ENCODE measurements at places on chromosomes 1 and 21. TPM values are rescaled to one million over a fixed set of nuclear protein-coding genes. Genes with fewer than 3 reads are reported as not detected.

DNA sequence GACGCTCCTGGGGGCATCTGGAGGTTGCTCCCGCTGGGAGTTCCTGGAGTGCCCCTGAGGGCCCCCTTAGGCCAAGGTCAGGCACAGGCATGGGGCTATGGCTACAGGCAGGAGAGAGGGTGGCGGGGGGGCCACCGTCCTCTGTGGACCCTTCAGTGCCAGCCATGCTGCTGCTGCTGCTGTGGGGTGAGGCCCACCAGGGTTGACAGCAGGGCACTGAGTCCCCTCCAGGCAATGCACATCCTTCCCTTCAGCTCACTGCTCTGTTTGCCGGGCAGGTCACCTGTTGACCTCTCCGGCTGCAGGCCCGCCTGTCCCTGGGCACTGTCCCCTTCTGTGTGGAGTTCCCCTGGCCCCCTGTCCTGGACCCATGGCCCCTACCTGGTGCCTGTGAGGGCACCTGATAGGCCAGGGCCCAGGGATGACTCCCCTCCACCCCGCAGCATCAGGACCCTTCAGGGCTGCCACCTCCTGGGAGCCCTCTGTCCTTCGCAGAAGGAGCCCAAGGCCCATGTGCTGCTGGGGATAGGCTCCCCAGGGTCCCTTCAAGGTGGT is 34.1 kb upstream of the ADARB1 start:
- DNase-seq, result no peak

DNA sequence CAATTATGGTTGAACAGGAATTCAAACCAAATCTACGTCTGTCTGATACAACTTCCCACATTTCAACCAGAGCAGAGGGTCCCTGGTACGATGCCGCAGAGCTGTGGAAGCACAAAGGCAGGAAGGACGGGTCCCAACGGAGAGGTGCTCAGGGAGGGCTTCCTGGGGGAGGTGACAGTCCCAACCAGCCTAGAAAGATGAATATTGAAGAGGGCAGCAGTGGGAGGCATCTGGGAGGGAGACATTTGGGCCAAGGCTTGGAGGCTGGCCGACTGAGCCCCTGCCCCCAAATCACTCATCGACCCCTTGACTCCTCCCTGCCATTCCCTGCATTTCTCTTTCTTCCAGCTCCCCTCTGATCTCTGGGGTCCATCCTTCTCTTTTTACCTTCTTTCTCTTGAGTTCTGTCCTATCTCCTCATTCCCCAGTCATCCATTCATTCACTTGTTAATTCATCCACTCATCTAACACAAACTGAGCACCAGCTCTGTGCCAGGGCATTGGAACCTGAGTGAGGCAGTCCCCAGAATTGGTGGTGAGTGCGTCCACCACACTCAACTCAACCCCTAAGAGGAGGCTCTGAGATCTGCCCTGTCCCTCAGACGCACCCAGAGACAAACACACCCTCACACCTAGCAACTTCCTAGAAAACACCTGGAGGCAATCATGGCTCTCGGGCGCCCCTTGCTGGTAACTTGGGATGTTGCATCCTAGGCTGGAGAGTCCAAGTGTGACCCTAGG is 13.2 kb upstream of the CELA3B start:
- peak; percentile 84 for DNase-seq

CSDE1 gene
- total RNA-seq, result 543 TPM

- DNase-seq, result no peak
Measured at GRCh38 chr21:29193072-29193471, 62.6 kb downstream of the MAP3K7CL start.

DNA sequence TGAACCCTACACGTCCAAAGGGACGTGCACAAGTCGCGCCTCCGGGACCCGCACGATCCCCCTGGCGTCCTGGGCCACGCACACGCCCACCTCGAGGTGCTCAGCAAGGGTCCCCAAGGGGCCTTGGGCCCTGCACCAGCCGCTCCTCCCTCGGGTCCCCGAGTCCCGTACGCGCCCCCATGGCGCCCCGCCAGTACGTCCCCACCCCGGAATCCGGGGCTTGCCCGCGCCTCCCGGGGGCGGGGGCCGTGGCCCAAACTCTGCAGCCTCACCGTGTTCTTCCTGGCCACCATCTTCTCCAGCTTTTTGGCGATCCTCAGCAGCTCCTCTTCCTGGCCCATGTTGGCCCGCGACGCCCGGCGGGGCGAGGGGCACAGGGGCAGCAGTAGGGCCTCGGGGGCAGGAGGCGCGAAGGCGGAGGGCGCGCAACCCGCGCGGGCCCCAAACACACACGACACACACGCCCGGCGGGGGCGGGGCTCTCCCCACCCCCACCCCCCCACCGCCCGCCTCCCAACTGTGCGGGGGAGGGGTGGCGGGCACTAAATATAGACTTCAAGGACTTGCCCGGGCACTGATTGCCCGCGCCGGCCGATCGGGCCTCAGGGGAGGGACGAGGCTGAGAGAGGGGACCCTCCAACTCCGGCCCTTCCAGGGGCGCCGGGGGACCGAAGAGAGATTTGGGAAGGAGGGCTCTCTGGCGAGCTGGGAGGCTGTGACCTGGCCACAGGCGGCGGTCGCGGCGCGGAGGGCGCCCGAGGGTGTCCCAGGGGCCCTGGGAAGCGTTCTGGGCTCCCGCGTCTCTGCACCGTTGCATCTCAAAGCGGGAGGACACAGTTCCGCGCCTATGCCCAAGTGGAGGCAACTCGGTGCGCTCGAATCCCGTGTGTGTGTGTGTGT is at the start of gene TCEA3:
TSS of gene TCEA3 (minus strand) at position 456 of the 900 bp plus-strand sequence. CDS start at position 341, 115 bp downstream.
- peak; percentile 66 for DNase-seq

DNA sequence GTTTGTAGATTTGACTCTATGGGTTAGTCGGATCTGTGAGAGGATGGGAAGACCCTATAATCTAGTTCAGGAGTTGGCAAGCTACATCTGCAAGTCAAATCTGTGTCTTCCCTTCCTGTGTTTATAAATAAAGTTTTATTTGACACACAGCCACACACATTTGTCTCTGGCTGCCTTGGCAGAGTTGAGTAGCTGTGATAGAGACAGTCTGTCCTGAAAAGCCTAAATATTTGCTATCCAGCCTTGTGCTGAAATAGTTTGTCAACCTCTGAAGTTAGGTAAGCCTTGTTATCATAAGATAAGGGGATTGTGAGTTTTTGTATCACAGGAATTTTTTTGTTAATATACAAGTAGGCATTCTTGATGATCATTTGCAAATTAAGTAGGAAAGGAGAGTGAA is 136.8 kb downstream of the NOS1AP start:
- no peak for DNase-seq

DNA sequence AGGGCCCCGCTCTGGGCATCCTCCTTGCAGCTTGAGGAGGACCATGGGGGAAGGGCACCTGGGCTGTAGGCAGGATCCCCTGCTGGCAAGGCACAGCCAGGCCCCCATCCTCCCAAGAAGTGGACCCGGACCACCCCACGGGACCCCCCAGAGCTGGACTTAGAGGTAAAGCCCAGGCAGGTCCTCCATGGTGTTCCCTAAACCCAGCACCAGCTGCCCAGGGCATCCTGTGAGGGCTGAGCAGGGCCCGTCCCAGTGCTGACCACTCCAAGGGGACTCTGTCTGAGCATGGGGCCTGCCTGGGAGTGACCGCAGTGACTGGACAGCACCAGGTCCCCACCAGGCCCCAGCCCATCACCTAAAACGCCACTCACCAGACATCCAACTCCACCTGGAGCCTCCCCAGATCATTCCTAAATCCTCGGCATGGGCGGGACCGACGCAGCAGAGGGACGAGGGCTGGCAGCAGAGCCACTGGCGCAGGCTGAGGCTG is 21.3 kb downstream of the COL6A2 start:
- peak; percentile 41 for DNase-seq

- no peak for DNase-seq
Measured at GRCh38 chr1:164855716-164856329, 296.8 kb downstream of the PBX1 start.

- DNase-seq, result no peak
Measured at GRCh38 chr1:42043811-42044210, 109.4 kb upstream of the GUCA2B start.

DNA sequence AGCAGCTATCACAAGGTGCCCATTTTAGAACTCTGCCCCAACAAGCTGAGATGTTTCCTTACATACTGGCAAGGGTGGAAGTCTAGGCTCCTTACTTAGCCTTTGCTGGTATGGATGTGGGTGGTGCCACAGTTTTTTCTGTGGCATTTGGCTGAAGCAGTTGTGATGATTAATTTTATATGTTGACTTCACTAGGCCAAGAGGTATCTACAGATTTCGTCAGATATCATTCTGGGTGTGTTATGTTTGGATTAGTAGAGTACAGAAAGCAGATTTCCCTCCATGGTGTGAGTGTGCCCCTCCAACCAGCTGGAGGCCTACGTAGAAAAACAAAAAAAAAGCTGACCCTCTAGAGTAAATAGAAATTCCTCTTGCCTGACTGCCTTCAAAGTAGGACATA is 317.0 kb downstream of the BARHL2 start:
- DNase-seq, result no peak

MSH4 gene
- total RNA-seq, result 0.65 TPM

GRCh38 chr1:88509379-88509778 is 174.7 kb upstream of the PKN2 start:
- no peak for DNase-seq

GRCh38 chr1:74357150-74357549 is 122.0 kb downstream of the TNNI3K start:
- DNase-seq, result no peak

LEFTY1 gene
- not detected for total RNA-seq

GRCh38 chr1:239098400-239099037 is 287.8 kb upstream of the CHRM3 start:
- DNase-seq, result no peak
